ENCODE measurements at places on chromosomes 7 and 10.

DNA sequence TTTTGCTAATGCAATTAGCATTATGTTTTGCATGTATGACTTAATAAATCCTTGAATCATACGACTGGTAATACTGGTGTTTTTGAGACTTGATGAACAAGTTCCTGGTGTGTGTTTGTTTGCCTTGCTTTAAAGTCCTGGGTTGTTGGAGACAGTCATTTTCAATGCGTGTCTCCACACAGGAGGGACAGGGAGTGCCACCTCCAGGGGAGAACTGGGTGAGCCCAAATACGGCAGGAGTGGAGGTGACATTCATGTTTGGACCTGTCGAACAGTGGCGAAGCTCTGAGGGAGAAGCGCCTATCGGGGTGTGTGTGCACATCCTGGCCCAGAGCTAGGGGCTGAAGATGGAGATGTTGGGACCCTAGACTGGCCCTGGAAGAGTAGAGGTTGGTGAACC lies 43.8 kb downstream of the DAGLB start:
- DNase-seq = no peak

- DNase-seq = no peak
These were observed 252.9 kb downstream of the MAD1L1 start for GRCh38 chr7:1979591-1980560.

GRCh38 chr7:129925416-129926002 lies 27.3 kb downstream of the UBE2H start:
- no peak for DNase-seq

- no peak for DNase-seq
These were observed 25.3 kb downstream of the MAP3K8 start for GRCh38 chr10:30459283-30459682.

DNA sequence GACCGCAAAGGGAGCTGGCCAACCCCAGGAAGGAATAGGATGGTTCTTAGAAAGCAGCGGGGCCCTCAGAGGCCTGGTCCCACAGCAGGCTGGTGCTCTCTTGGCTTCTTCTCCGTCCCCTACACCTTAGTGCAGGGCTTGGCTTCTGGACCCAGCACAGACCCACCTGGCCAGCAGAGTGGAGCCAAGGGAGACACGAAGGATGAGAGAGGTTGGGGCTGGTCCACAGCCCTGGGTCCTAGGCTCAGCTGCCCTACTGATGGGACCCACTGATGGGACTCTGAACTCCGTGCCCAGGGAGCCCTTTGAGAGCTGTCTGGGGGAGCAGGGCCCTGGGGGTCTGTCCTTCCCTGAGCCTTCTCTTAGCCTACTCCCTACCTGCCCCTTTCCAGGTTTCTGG lies 6.2 kb upstream of the TLX1 start:
- no peak for DNase-seq

DNA sequence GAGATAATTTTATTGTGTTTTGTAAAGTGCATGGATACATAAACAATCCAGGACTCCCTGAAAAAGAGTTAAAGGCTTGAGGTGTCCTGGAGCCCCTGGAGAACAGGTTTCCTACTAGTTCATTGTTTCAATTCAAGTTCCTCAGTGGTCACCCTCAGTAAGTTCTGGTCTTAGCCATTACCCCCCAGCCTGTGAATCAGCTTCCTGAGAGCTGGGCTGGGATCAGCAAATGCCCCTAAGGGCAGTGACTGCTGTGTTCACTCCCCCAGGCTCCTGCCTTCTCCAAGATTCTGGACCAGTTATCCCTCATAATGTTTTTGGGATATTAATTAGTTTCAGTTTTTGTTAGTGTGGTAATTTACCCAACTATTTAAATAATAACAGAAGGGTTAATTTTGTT lies 151.6 kb upstream of the PRSS58 start:
- DNase-seq = no peak

- no peak for DNase-seq
These were observed 11.1 kb upstream of the TFEC start for GRCh38 chr7:116041615-116042014.

DNA sequence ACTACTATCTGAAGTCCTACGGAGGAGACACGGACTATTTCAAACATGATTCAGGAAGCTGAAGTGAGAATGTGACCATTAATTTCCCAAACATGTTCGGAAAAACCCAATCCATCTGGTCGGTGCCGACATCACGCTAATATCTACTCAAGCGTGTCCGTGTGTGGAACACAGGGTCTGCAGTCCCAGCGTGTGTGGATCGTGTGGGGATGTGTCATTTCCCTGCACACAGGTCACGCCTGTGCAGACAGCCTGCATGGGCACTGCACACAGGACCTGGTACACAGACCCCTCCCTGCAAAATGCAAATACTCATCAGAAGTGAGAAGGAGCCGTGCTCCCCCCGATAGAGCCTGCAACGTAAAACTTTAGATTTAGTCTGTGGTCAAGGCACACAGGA lies 57.8 kb downstream of the CARD11 start:
- no peak for DNase-seq

DNA sequence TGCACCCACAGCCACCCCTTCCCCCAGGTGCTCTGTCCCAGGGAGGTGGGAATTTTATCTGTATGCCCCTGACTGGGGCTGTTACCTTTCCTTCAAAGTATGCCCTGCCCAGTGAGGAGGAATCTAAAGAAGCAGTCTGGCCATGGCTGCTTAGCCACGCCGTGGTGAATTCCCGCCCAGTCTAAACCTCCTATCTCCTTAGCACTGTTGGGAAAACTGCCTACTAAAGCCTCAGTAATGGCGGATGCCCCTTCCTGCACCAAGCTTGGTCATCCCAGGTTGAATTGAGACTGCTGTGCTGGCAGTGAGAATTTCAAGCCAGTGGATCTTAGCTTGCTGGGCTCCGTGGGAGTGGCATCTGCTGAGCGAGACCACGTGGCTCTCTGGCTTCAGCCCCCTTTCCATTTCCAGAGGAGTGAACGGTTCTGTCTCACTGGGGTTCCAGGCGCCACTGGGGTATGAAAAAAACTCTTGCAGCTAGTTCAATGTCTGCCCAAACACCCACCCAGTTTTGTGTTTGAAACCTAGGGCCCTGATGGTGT lies 87.2 kb downstream of the ABCC2 start:
- no peak for DNase-seq

DNA sequence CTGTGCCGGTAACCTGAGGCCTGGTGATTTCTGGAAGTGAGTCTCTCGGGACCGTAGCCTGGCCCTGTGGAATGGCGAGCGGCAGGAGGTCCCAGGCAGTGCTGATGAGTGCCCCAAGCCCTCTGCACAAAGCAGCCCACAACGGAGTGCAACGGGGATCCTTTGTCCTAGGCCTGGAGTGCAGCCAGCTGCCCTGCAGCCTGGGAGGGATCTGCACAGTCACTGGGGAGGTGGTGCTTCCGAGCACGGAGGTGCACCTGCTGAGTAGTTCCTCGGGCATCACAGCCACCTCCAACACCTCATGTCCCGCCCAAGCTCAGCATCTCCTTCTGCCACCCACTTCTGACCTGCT lies 162.8 kb upstream of the ZMIZ1 start:
- no peak for DNase-seq

GRCh38 chr7:142150356-142150755 lies 38.8 kb downstream of the MGAM2 start:
- DNase-seq = no peak
